CD4-positive, alpha-beta T cell (primary cell): ENCODE measurements at places on chromosomes 12 and 14. TPM values are rescaled to one million over a fixed set of nuclear protein-coding genes. Genes with fewer than 3 reads are reported as not detected.

Gene SOAT2
- 0.49 TPM for total RNA-seq

Gene P2RX2
- not detected for total RNA-seq

DNA sequence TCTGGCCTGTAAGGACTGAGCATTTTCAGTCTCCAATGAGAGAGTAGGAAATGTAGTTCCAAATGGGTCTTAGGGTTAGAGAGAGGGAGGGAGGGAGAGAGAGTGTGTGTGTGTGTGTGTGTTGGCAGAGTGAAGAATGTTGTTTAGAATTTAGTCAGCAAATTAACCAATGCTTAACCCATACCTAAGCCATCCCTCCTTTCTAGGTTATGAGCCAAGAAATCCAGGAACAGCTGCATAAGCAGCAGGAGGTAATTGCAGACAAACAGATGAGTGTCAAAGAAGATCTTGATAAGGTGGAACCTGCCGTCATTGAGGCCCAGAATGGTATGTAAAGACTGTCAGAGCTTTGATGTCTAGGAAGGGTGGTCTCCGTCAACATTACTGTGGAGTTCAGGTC is 56.9 kb downstream of the HSP90AA1 start:
- DNase-seq = no peak

- no peak for DNase-seq
These were observed 203.7 kb downstream of the PTPRO start for GRCh38 chr12:15526033-15526432.

Gene ACSM4
- not detected for total RNA-seq

GRCh38 chr14:106200541-106201315 is 674.3 kb downstream of the TMEM121 start:
- DNase-seq = peak; percentile 38

Gene GPR65
- 10.7 TPM for total RNA-seq

Gene CDK17
- total RNA-seq = 112 TPM
